CD4-positive, alpha-beta T cell treated with Interleukin-15 for 1 hour (primary cell): ENCODE measurements at places on chromosomes 3 and 15.

GRCh38 chr3:22714749-22715148 lies 488.4 kb upstream of the UBE2E2 start:
- no peak for DNase-seq

DNA sequence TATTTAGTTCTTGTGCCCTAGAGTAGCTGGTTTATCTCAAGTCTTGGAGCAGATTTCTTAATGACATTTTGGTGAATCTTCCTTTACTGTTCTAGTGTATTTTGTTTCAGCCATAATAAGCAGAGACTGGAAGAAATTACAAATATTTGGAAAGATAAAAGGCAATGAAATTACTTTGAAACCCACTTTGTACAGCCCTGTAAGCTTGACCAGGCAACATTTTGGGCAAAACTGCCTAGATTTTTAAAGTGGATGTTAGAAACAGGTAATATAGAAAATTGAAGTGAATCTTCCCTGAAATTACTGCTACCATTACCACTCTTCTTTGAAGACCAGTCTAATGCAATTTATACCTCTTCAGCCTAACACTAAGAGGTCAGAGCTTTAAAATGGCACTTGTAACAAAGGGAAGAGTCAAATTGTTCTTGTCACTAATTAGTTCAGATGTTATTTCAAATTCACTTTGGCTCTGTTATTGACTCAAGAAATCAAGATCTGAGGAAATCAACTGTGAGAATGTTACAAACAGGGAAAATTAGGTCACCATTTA lies 589.4 kb downstream of the NLGN1 start:
- DNase-seq, result no peak

GRCh38 chr15:38920966-38921365 lies 356.4 kb upstream of the RASGRP1 start:
- DNase-seq, result no peak

DNA sequence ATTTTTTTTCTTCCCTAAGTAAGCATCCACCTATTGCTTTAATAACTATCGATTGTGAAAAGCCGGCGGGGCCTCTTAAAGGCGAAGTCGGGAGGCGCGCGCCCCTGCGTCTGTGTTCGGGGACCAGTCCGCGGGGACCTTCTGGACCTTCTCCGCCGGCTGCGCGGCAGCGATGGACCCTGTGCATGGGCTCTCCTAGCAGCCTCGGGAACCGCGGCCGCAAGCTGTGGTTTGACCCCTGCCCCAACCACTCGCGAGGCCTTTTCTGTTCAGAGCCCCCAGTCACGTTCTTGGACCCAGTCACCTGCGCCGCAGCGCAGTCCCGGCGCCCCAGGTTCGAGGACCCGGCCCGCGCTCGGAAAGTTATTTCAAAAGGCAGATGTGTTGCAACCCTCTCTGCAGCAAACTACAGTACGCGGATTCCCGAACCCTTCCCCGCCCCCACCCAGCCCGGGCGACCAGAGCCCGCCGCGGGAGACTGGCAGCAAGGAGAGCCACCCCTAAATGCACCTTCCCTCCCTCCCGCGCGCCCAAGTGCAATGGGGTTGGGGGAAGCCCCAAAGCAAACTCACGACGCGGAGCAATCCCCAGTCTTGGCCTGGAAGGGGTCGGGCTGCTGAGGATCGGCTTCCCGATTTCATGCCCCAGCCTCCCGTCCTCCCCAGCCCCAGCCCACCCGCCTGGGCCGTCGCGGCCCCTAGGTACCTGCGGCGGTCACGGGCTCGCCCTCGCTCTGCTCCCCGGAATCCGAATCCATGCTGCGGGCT lies 684 bp downstream of the TNFAIP8L3 start:
- no peak for DNase-seq

- DNase-seq, result no peak
Observed at GRCh38 chr3:114411811-114412803, 118.3 kb downstream of the TIGIT start.

GRCh38 chr15:92098869-92099268 lies 245.4 kb downstream of the SLCO3A1 start:
- no peak for DNase-seq

DNA sequence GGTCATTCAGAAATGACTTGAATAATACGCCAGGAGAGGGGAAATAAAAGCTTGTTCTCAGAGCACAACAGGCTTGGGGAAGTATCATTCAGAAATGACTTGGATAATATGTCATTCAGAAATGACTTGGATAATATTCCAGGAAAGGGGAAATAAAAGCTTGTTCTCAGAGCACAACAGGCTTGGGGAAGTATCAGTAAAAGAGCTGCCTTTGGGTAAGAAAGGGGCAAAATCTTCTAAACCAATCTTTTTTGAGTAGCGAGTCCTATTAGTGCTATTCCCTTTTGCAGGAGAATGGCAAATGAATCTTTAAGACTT lies 20.9 kb downstream of the GABRR3 start:
- DNase-seq, result no peak

- no peak for DNase-seq
Observed at GRCh38 chr3:167733961-167734497, 663 bp downstream of the PDCD10 start.

DNA sequence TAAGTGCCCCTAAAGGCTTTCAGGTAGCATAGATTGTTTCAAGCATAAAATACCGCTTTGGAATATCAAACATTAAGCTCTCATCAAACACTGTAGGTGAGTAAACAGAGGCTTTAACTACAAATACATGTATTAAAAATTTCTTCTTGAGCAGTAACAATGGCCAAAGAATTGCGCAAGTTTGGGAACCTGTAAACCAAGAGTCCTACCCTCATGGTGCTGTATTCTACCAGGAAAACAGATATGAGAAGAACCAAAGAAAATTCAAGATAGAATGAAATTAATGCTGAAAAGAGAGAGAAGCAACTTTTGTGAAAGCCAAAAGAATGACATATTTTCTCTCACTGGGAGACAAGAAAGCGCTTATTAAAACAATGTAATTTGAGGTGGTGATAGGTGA lies 45.5 kb downstream of the CPNE4 start:
- no peak for DNase-seq

DNA sequence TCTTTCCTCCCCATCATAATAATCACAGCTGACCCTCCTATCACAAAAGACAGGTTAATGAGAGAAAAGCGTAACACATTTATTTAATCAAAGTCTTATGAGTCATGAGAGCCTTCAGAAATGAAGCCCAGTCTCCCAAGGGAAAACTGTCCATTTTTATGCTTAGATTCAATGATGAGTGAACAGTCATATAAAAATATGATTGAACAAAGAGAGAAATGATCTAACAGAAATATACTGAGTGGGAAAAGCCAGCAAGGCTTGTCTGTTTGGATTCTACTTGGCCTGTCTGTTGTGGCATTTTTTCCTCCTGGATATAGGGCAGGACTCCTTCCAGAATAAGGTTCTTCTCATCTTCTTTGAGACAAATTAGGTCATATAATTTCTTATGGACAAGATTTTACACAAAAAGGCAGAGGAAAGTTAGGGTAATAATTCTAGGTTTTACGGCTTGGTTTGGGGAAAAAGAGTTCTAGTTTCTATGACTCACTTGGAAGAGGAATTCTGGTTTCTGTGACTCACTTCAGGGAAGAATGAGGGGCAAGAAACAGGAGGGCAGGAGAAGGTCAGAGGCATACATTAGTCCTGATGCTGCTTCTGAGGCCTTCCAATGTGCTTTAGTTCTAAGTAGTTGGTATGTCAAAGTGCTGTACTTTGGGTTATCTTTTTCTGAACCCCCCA lies 534.2 kb downstream of the ZIC1 start:
- no peak for DNase-seq

DNA sequence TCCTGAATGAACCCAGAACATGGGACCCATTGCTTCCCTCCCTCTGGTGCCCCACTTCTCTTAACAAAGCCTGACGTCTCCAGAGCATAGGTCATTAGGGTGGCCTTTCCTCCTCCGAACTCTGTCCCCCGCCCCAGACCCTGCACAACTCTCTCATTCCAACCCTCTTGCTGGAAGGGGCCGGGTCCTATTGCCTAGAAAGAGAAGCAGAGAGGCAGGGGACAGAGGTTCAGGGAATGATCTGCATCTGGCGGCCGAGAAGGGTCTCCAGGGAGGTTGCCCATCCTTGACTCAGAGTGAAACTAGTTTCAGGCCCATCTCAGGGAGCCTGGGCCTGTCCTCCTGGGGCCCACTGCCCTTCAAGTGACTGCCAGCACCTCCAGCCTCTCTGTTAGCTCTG lies 79.0 kb downstream of the LINGO1 start:
- DNase-seq, result no peak

- peak; percentile 48 for DNase-seq
Observed at GRCh38 chr15:32651229-32651837, 9.8 kb downstream of the SCG5 start.
